Hippocampal formation (tissue), 2 donors: ENCODE measurements at places on chromosomes 11 and 22.

DNA sequence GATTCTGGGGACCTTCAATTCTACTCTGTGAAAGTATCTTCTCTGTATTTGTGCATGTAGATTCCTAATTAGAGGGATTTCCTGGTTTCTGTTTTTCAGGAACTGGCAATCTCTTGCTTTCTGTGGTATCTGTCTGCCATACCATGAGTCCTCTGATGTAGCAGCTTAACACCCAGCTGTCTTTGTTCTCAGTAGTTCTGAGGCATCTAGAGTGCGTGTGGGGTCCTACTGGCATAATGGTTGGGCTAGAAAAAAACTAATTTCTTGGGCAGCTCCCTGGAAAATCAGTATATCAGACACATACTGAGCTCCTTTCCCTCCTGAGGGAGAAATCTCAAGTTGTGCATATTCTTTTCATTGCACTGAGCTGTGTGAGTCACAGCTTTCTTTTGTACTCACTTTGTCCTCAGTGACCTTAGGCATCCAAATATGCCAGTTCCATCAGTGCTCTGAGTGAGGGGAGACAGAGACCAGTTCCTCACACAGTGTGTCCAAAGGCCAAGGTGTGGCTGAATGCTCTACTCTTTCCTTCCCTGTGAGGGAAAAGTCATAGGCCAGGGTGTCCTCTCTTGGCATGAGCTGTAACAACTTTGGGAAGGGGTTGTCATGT, 35.5 kb upstream of the SLC22A24 start:
- DNase-seq = no peak

DNA sequence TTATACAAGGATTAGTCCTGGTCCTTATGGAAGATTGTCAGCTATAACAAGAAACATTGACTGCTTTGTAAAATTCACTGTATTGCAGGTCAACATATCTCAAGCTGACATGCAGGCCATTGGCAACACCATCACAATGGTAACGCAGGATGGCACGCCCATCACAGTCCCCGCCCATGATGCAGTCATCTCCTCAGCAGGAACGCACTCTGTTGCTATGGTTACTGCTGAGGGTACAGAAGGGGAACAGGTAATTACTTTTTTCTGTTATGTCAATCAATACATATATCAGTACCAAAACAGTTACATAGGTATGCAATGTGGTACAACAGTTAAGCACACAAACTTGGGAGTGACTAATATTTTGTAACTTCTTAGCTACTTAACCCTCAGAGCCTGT, 55.3 kb downstream of the ZNF143 start:
- DNase-seq = no peak

- DNase-seq = no peak
Measured at GRCh38 chr11:65410936-65411680, 11.5 kb upstream of the NEAT1 start.

- DNase-seq = no peak
Measured at GRCh38 chr11:61616434-61616833, 35.6 kb upstream of the SYT7 start.

GRCh38 chr11:124865902-124866851, 945 bp downstream of the ROBO3 start:
- DNase-seq = no peak

- no peak for DNase-seq
Measured at GRCh38 chr11:19419808-19420207, 179.1 kb upstream of the E2F8 start.

DNA sequence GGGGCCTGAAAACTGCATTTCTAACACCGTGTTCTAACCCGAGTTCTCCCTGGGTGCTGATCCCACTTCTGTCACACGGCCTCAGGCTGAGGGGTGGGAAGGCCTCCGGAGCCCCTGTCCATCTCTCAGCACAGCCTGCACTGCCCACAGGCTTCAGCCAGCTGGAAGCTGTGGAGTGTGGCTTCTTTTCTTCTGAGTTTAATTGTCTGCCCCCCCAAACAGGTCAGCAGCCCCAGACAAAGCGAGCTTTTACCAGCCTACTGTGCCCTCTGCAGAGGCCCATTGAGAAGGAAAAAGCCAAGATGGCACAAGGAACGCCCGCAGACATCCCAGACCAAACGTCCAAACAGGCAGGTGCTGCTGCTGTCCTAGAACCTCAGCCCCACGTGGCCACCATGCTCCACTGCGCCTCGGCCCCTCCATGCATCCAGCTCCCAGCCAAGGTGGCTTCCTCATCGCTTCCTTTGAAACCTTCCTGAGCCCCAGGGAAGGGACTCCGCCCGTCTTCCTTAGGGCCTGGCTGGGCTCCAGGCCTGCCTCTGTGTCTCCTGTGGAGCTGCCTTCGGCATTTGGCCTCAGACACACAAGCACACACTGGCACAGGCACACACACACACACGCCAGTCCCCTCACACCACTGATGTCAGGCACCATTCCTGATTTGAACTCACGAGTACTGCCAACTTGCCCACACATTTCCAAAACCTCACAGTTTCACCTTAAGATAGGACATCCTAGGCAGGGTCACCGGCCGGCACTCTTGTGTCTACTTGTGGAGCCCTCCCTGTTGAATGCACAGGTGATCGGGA, 1.7 kb downstream of the MOB2 start:
- DNase-seq = no peak
